RWPE2 (cell line): ENCODE measurements at places on chromosomes 2 and 18.
A peak's percentile ranks its signal among the peaks of the same experiment; 100 is the strongest.

- DNase-seq = no peak
Measured at GRCh38 chr2:117692001-117692763, 122.3 kb upstream of the DDX18 start.

GRCh38 chr2:65940856-65941255 lies 494.1 kb upstream of the MEIS1 start:
- DNase-seq = no peak

- DNase-seq = no peak
Measured at GRCh38 chr2:28692411-28692810, 59.2 kb upstream of the PPP1CB start.

DNA sequence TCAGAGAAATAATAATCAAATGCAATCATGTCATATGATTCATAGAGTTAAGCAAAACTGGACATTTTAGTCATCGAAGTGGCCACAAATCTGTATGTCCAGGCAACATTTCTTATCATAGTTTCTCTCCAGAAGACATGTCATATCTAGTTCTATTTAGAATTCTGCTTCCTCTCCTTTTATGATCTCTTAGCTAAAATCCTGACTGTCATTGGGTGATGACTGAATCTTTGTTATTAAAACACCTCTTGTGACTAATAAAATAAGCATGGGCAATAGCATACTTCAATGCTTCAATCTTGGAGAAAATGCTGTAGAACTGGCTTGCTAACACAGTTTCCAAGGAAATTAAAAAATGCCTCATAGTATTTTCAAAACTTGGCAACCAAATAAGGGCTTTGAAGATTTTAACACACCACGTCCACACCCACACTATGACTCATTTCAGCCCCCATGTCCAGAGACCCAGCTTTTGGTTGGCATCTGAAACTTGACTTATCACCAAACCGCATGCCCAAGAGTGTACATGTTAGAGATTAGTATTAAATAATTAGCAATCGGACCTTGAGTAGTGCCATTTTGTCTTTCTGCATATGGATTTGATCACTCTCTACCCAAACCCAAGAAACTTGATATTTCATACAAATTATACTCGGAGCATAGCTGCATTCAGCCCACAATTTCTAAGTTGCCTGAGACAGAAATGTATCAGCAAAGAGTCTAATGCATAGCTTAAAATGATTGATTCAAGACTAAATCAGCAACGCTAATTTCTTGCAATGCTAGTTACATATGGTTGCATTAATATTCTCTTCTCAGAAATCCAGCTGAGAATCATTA lies 106.5 kb upstream of the ETAA1 start:
- peak; percentile 78 for DNase-seq

DNA sequence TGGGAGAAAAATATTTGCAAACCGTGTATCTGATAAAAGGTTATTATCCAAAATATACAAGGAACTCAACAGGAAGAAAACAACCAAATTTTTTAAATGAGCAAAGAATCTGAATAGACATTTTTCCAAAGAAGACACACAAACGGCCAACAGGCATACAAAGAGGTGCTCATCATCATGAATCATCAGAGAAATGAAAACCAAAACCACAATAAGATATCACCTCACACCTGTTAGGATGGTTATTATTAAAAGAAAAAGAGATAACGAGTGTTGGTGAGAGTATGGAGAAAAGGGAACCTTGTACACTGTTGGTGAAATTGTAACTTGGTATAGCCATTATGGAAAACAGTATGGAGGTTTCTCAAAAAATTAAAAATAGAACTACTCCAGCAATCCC lies 463.3 kb downstream of the IRS1 start:
- DNase-seq = no peak

GRCh38 chr18:46062781-46063180 lies 9.3 kb downstream of the PSTPIP2 start:
- no peak for DNase-seq

DNA sequence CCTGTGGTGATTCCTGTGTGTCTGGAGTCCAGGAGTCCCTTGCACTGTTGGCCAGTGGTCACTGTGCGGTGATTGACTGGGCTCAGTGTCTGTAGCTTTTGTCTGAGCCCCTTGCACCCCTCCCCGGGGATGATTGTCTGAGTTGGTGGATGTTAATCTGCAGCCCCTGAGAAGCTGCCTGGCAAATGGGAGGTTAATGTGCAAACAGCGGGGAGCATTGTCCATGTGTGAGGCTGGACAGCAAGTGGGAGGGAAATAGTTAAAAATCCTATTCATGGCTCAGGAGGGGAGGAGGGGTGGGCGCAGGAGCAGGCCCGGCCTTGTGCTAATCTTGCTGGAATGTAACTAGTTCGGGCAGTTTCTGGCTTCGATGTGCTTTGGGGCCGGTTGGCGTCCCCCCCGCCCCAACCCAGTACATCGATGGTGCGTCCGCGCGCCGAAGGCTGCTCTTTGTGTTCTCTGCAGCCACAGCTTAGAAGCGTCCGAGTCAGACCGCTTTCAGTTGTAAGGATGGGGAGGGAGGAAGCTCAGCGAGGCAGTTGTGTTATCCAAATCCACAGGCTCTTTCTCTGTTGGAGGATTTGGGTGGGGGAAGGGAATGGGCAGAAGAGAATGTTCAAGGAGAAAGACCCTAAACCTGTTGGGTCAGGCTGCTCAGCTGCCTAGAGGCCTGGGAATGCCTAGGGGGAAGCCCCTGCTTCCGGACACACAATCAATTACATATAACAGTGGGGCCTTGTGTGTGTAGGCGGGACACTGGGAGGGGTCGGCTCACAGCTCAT lies 71.8 kb downstream of the TGOLN2 start:
- DNase-seq = peak; percentile 89

DNA sequence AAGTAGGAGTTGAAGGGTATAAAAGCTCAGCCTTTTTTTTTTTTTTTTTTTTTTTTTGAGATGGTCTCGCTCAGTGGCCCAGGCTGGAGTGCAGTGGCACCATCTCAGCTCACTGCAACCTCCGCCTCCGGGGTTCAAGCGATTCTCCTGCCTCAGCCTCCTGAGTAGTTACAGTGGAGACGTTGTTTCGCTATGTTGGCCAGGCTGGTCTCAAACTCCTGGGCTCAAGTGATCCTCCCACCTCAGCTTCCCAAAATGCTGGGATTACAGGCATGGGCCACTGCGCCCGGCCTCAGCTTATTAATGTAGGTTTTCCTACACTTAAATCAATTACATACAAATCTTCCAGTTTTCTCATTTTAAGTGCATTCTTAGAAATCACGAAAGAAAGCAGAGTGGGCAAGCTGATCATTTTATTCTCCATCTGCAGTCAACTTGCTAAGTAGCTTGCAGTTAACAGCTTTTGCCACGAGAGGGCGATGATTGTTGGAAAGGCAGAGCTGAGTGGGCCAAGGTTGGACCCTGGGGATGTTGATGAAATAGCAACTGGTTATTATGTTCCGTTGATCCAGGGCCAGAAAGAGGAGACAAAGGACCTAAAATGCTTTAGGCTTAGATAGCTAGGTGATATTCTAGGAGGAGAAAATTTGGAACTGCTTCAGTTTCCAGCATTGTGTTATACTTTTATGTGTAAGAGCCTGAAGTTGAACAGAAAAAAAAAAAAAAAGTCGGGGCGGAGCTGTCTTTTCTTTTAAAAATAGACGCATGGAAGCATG lies 234.4 kb upstream of the EPAS1 start:
- no peak for DNase-seq

DNA sequence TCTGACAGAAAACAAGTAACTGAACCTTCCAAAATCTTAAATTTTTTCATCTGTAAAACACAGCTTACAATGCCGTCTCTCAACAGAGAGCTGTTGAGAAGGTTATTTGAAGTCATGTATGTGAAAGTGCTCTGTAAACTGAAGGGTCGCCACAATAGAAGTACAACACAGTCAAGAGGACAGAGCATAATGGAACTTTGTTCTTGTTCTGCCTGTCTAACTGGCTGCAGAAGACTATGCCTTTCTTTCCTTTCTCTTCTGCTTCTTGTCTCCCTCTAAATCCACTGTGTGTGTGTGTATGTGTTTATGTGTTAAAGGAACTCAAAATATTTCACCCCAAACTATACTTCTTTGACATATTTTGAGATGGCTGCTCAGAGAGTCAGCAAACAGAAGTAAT lies 365.8 kb upstream of the RND3 start:
- no peak for DNase-seq

- no peak for DNase-seq
Measured at GRCh38 chr2:169260846-169261642, 101.3 kb downstream of the LRP2 start.

DNA sequence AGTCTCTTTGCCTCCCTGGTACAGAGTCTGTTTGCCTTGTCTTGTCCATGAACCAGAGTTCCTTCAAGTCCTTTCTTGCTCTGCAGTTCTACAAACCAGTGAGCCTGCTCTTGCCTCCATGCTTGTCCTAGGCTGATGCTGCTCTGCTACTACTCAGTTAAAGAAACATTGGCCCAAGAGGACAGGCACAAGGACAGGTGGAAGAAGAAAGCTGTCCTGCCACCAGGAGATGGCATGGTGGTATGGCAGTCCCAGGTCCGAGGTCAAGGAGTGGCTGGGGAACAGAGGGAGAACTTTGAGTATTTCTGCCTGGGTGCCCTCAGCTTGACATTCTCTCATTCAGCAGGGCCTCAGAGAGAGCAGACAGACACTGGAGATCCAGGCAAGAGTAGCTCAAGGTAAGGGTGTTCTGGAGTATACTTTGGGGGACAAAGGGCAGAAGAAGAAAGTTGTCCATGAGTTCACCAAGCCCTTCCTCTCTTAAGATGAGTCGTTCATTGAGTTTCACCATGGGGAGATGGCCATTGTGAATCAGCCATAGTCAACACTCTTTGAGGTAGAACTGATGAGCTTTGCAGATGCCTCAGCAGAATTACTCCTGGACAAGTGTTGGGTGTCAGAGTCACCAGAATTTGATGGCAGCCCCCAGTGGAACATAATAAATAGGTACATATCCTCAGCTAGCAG lies 20.4 kb downstream of the TTC32 start:
- no peak for DNase-seq

DNA sequence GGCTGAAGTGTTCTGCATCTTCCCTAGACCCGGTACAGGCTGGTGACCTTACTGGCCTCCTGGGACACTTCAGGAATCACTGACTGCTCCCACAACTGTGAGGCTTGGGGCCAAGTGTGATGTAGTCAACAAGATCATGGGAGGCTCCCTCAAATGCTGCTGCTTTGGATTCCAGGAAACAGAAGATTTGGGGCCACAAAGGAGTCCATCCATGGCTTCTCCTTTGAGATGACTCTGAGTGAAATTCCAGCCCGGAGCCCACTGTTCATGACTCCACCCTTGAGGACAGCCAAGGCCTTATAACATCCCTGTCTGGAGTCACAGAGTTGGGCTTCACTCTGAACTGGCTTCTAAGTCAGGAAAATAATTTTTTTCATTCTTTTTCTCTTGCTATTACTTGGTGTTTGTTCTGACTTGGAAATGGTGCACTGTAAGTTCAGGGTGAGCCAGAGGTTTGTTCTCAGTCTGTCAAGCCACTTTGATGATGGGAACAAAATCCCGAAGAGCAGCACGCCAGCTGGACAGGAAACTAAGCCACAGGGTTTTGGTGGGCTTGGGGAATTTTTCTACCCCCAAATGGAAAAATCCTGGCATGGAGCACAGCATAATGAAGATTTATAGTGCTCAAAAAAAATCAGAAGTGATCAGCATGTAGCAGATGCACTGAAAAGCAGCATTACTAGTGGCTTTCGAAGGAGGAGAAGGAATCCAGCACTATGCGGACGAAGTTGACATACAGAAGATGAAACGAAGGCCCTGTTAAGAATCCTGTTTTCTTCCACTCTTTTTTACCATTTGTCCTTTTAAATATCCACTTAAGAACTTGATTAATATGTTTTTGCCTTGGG lies 98.1 kb upstream of the ZFP36L2 start:
- DNase-seq = no peak

- DNase-seq = no peak
Measured at GRCh38 chr2:99697811-99698568, 208.2 kb upstream of the REV1 start.

GRCh38 chr18:55354795-55355194 lies 233.2 kb downstream of the TCF4 start:
- no peak for DNase-seq

- DNase-seq = no peak
Measured at GRCh38 chr2:19851116-19851695, 50.6 kb downstream of the TTC32 start.

GRCh38 chr2:118059919-118060478 lies 28.3 kb upstream of the INSIG2 start:
- DNase-seq = no peak

DNA sequence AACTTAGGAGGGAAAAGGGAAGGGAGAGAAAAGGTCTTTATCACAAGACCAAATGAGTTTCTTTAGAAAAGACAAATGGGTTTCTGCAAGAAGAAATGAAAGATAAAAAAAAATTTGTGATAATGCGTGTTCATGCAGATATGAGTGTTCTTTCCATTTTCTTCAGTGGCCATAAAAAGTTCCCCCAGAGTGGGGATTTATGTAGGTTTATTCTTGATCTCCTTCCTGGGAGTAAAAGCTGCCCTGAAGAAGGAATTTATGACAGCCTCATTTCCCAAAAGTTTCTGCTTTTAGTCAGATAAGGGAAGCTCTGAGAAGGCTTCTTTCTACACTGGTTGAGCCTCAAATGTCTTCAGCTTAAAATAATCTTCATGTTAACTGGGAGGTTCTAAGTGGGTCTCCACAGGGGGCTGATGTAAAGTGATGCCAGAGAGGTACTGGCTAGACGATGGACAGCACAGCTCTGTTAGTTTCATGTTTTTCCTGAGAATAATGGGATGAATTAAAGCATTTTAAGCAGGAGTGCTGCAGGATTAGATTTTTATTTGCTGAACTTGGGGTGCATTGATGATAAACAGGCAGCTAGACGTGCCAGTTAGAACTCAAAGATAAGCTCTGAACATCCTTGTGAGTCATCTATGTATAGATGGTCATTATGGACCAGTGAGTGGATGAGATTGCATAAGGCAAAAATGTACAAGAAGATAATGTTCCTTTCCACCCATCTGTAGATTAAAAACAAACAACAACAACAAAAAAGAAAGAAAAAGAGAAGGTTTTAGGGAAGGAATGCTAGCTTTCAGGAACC lies 99.4 kb upstream of the MSH2 start:
- DNase-seq = no peak

GRCh38 chr2:107361751-107362381 lies 464.8 kb upstream of the RGPD4 start:
- DNase-seq = no peak
